NK-92 treated with Interleukin-12 subunit alpha and Interleukin-12 subunit beta, amount 100 ng/mL, for 24 hours (cell line): ENCODE measurements at places on chromosomes 7 and 10.

DNA sequence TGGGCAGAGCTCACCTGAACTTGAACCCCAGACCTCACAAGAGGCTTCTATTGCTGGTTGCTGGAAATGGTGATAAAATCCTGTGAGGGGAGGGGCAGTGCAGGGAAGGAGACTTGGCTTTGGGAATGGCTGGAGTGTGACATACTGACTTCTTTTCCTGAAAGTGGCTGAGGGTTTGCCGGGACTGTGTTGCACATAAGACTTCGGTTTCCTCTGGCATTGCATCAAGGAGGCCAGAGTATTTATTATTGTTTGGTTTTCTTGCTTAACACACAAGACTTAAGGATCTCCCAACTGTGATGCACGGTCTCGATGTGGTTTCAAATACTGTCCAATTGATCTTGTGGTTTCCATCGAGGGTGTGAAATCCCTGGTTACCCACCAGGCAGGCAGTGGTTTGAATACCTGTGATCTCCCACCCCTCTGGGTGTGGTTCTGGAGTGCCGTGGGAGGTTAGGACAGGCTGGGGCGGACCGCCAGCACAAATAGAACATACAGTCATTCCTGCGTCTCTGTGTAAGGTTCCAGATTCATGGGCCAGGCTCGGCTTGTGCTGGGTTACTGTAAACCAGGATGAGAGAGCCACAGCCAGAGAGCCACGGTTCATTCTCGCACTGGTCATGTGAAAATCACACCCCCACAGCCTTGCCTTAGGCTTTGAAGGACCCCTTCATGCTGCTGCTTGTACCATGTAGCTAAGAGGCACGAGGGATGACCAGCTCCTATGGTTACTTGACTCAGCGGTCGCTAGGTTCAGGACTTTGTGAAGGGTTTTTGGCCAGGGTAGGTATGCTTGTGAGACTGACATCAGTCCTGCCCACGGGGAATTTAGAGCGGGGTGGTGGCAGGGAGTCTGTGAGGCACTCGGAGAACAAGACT is 39.2 kb downstream of the WBP1L start:
- DNase-seq, result no peak

DNA sequence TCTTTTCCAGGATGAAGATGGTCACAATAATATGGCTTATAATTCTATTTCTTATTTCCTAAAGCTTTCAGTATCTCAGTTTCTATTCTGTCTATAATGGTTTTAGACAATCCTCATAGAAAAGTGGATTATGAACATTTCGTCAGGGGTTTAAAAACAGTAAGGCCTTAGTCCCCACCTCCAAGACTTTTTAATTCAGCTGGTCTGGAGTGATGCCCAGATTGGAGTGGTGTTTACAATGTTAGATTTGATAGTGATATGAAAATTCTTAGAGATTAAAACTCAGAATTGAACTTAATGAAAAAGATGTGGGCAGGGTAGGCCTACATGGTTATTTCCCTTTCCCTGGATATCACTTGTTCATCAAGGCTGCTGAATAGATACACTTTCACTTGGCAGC is 1238.3 kb downstream of the SORCS3 start:
- no peak for DNase-seq

- no peak for DNase-seq
Observed at GRCh38 chr10:78868456-78868855, 200.3 kb upstream of the ZMIZ1 start.

- DNase-seq, result no peak
Observed at GRCh38 chr10:24206334-24206733, 2.6 kb upstream of the KIAA1217 start.

GRCh38 chr7:51732116-51732515 is 415.5 kb upstream of the COBL start:
- no peak for DNase-seq

DNA sequence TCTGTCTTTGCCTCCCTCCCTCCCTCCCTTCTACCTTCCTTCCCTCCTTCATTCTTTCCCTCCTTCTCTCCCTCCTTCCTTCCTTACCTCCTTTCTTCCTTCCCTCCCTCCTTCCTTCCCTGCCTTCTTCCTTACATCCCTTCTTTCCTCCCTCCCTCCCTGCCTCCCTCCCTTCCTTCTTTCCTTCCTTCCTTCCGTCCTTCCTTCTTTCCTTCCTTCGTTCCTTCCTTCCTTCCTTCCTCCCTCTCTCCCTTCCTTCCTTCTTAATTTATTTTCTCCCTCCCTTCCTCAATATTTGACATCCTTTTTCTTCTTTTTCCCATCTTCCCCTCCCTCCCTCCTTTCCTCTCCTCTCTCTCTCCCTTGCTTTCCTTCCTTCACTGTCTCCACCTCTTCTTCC is 301.8 kb downstream of the GATA3 start:
- no peak for DNase-seq

- no peak for DNase-seq
Observed at GRCh38 chr10:30759423-30759822, 129.9 kb upstream of the LYZL2 start.

- no peak for DNase-seq
Observed at GRCh38 chr10:75528392-75528791, 97.0 kb downstream of the LRMDA start.

- no peak for DNase-seq
Observed at GRCh38 chr10:97003151-97003803, 171.2 kb downstream of the LCOR start.

GRCh38 chr10:89101943-89102342 is 105.2 kb downstream of the CH25H start:
- no peak for DNase-seq

DNA sequence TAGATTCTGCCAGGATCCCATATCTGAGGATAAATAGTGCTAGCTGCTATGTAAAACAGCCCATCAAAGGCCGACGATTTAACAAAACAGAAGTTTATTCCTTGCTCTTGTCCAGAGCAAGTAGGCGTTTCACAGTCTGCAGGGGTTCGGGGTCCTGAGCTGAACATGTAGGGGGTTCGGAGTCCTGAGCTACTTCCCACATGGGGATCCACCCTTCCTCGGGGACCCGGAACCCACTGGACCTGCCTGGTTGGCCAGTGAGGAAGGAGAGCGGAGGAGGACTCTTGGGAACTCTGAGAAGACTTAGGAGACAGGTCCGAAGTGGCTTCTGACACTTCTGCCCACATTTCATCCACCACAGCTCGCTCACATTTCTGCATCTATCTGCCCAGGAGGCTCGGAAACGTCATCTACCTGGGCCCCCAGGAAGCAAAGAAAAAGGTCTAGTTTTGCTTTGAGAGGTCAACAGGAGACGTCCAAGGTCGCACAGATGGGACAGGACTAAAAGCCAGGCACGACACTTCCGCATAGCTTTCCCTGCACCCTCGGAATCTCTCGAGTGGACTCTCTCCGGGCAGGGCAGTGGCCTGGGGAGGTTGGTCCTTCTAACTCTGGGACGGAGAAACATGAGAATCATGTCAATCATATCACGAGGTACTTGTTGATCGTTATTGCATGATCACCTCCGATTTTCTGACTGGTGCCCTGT is 86.4 kb downstream of the MICALL2 start:
- no peak for DNase-seq

- DNase-seq, result no peak
Observed at GRCh38 chr7:142847353-142847752, 7.5 kb upstream of the EPHB6 start.

DNA sequence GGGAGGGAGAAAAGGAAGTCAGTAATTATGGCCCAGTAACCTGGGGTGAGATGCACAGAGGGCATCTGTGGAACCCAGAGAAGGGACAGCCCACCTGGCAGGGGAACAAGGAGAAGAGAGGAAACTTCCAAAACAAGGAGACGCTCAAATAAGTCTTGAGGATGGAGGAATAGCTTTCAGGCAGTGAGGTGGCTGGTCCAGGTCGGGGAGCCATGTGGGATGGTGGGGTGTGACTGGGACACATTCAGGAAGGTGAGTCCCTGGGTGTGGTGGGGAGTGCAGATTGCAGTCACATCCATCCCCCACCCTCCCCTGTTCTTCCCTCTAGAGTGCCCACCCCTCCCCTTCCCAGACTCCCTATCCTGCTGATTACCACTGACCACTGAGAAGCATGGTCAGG is 175.4 kb downstream of the GRID1 start:
- DNase-seq, result no peak

DNA sequence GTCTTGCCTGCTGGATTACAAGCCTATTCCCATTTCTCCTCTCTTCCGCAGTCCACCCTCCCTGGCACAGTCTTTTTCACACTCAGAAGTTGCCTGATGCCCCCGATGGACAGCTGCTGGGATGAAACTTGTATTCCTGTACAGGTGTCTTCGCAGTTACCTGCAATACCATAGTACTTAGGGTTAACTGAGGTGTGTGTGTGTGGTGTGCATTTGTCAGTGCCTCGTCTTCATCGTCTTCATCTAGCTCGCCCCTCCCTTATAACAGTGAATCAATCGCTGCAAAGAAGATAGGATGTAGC is 11.0 kb downstream of the NXPH1 start:
- no peak for DNase-seq

DNA sequence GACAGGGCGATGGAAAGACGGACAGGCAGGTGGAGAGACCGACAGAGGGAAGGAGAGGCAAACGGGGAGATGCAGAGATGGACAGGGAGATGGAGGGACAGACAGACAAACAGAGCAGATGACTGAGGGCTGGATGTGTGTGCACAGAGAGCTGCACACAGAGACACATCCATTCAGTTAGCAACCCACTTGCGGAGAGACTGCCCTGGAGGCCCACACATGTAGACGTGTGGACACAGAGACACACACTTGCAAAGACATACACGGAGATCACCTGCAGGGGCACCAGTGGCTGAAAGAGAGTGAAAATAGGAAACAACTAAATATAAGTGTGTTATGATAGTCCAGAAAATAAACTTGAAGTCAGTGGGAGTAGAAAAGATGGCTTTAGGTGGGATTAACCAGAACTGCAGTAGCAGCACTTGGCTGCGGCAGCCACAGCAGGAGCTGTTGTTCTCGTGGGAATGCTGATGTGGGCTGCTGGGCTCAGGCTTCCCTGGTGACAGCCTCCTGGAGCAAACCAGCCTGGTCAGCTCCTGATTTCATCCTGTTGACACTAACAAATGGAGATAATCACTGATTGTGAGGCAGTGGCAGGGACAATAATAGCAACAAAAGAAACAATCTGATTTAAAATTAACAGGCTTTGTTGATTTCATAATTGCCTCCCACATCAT is 134.1 kb downstream of the CCNY start:
- DNase-seq, result no peak

DNA sequence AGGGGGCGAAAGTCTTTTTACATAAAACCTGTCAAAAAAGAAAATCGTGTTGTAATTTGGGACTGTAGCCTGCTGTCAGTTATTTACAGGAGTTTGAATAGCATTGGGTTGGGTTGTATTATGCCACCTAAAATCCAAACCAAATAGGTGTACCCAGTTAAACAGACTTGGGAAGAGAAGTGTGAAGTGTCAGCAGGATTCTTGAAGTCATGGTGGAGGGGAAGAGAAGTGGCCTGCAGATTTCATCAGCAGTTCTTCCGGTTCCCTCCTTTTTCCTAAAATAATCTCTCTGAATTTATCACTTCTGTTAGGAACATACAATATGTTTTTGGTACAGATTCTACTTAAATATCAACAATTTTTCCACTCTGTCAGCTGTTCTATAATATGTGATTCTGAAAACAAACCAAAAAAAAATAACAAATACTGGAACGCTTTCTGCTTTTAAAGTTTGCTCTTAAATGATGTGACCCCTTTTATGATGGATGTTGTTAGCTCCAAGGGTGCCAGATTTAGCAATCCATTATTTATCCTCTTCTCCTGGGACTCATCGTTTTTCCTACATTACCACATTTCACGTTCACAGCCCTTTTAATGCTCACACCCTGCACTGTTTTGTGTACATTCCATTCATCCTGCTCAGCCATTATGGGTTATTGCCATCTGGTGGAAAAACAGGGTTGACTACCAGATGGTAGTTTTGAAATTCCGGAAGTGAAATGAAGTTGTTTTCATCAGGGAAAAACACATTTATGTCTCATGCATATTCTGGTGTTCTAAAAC is 18.7 kb upstream of the ARHGAP12 start:
- no peak for DNase-seq

DNA sequence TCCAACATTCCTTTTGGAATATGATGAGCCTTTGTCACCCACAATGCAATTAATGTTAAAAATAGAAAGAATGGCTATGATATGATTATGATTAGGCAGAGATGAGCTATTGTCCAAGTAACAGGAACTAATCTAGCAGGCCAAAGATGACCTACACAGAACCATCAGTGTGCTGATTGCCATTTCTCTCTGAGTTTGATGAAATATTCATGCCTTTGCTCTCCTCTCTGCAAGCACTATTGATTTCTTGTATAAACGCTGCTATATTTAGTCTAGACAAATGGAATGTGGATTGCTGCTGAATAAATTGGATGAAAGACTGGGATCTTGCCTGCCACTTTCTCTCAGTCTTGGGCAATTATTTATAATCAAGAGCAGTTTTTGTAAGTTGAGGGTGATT is 85.4 kb downstream of the HDAC9 start:
- DNase-seq, result no peak

- no peak for DNase-seq
Observed at GRCh38 chr7:3911685-3912084, 610.6 kb downstream of the SDK1 start.

- DNase-seq, result no peak
Observed at GRCh38 chr10:72729528-72729927, 37.6 kb downstream of the MCU start.

GRCh38 chr10:20551761-20552160 is 345.4 kb downstream of the NEBL start:
- no peak for DNase-seq

DNA sequence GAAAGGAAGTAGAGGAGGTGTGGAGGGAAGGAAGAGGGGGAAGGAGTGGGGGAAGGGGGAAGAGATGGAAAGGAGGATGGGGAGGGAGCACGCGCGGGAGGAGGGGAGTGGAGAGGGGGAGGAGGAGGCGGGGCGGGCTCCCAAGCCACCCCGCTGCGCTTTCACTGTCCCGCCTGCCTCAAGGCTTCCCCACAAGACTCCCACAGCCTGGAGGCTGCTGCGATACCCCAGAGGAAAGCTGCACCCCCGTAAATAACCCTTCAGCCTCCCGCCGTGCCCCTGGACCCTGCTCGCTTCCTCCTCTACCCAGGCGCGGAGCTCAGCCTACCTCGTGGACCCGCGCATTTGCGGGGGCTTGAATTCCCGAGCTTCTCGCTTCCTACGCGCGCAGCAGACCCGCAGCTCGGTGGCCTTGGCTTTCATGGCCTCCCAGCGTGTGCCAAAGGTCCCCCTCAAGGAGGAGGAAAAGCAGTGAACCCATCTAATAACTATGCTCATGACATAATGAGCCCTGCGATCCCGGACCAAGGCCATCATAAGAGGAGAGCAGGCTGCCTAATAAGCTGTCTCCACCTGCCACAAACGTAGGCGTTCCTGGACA is at the start of gene C10orf67:
C10orf67 (minus strand) TSS at position 557 of the 601 bp plus-strand sequence; CDS start at position 534, 23 bp downstream.
- no peak for DNase-seq

DNA sequence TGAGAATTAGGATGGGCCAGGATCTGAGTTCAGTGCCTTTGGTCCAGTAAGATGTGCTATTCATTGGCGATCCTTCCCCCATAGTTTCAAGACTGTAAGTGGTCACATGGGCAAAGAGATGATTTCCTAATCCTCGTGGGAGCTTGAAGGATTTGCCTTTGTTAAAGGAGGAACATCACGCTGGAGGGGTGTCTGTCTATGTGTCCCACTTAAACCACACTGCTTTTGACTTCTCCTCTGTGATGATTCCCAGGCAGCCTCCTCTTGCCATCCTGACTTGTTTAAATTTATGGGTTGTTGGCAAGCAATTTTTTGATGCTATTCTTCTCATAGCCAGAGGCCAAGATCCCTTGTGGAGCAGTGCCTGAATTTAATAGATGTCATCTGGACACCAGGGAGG is 154.0 kb downstream of the TCF7L2 start:
- no peak for DNase-seq
